Retina (tissue), 1 donor: ENCODE measurements at places on chromosomes 3 and 15.

GRCh38 chr15:85073556-85074194, 92.0 kb downstream of the PDE8A start:
- no peak for DNase-seq

- DNase-seq: no peak
Observed at GRCh38 chr3:105812194-105812586, 56.6 kb downstream of the CBLB start.

GRCh38 chr3:138066972-138067371, 48.4 kb downstream of the DZIP1L start:
- DNase-seq: no peak

GRCh38 chr3:139263798-139264197, 80.0 kb upstream of the MRPS22 start:
- DNase-seq: no peak

DNA sequence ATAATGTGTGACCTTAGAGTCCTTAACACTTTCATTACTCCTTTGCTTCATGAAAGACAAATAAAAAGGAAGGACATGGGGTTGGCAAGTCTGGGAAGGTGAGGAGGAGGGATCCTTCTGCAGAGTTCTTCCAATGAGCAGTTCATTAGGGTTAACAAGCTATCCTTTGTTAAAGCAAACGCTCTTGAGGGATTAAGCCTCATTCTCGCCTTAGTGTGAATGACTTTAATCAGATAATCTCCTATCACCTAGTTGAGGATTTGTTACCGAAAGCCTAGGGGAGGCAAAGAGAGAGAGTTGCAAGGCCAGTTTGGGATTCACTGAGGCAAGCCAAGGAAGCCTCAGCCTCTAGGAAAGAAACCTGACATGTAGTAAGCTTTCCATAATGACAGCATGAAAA, 7.4 kb upstream of the MBNL1 start:
- DNase-seq: no peak

DNA sequence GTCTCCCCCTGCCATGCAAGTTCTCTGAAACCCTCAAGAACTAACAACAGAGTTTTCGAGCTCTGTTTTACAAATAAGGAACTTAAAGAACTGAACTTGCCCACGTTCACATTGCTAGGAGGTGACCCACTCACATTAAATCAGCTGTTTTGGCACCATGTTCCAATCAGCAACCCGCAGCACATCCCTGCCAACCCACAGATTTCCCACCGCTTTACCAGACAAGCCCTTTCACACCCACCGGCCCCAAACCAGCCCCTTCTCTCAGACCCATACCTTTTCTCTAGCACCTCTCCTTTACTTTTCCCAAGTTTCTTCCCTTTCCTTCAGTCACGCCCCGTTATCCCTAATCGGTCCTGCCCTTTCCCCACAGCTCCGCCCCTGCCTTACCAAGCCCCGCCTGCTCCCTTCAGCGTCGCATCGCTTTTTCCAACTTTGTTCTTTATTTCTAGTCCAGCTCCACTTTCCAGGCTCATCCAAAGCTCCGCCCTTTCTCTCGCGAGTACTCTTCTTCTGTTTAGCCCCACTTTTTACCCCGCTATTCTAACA, 804 bp upstream of the BRPF1 start:
- DNase-seq: peak; percentile 81
